ENCODE measurements at places on chromosomes 13 and 19. TPM values are rescaled to one million over a fixed set of nuclear protein-coding genes. Genes with fewer than 3 reads are reported as not detected.
A peak's percentile ranks its signal among the peaks of the same experiment; 100 is the strongest.

Gene S1PR4
- not detected for total RNA-seq

Gene URAD
- total RNA-seq: not detected

Gene C5AR2
- not detected for total RNA-seq

Gene C19orf85
- not detected for total RNA-seq

Gene PSG11
- not detected for total RNA-seq

Gene RBM42
- total RNA-seq: 79.6 TPM

Gene FFAR2
- total RNA-seq: 2.2 TPM

DNA sequence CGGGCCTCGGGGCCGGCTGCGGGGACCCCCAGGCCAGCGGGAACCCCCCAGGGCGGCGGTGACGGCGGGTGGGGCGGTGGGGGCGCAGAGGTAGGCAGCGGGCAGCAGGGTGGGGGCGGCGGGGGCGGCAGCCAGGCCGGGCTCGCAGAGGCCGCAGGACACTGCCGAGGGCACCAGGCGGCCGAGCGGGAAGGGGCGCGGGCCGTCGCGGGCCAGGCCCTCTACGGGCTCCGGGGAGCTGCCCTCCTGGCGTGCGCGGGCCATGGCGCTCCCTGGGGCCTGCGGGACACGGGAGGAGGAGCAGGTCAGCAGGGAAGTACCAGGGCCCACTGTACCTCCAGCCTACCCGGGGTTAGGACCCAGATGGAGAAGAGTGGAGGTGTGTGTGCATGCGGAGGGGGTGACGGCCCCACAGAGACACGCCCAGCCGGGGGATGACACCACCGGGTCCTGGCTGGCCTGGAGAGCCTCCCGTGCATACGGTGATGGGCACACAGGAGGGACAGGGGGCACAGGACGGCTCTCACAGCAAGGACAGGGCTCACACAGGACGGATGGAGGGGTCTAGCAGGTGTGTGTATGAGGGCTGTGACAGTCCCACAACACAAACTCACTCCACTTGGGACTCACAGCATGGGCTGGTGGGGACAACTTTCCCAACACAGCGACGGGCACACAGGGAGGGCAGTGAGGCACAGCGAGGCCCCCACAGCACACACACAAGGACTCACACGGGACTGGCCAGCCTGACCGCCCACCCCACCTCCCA, 2.6 kb downstream of the BBC3 start:
- peak; percentile 73 for DNase-seq

GRCh38 chr19:49654581-49654980, 11.1 kb downstream of the IRF3 start:
- DNase-seq: no peak

GRCh38 chr19:4702764-4703163, 20.9 kb downstream of the DPP9 start:
- no peak for DNase-seq

GRCh38 chr19:4815426-4816201, 15.9 kb downstream of the TICAM1 start:
- DNase-seq: peak; percentile 86

- DNase-seq: no peak
Observed at GRCh38 chr19:51530616-51531015, 854 bp downstream of the SIGLEC6 start.

- no peak for DNase-seq
Observed at GRCh38 chr13:20192836-20193161, at the start of gene GJB2. Gene GJB2, minus strand, starts transcription at chr13:20192938. Its CDS starts 3,357 bp downstream, at chr13:20189581.

GRCh38 chr13:80903911-80904310, 563.0 kb upstream of the SPRY2 start:
- DNase-seq: no peak

GRCh38 chr13:113273851-113274590, 23.0 kb upstream of the LAMP1 start:
- no peak for DNase-seq

DNA sequence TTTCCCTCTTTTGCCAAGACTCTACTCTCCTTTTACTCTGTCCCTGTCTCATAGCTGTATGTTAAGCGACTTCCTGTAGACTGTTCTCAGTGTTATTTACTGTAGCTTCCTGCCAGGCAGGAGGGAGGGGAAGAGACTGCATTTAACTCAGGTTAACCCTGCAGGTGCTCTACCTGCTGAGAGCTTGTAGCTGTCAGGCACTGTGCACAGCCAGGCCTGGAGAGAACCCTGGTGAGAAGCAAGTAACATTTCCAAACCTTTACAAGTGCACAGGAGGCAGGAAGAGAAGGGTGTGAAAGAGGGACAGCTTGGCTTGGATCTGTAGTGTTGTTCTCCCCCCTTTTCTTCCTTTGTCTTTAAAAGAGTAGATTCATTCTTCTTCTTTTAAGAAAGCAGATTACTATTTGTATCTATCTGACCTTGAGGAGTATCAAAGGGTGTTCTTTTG, 167.1 kb downstream of the LMO7 start:
- DNase-seq: no peak

DNA sequence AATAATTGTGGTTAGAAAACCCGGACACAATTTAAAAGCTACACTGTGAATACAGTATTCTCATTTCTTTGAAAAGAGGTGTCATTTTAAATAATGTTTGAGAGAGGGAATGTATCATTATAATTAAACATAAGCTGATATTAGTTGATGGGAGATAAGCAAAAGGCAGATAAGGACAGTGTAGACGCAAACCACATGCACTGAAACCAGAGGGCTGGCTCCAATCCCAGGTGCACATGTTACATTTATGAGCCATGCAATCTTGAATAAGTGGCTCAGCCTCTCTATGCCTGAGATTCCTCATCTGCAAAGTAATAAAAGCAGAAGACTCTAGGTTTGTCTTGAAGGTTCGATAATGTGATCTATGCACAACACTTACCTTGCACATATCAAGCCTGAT, 238.7 kb downstream of the EFNB2 start:
- no peak for DNase-seq

- no peak for DNase-seq
Observed at GRCh38 chr13:35474496-35475211, 1.8 kb downstream of the MAB21L1 start.

DNA sequence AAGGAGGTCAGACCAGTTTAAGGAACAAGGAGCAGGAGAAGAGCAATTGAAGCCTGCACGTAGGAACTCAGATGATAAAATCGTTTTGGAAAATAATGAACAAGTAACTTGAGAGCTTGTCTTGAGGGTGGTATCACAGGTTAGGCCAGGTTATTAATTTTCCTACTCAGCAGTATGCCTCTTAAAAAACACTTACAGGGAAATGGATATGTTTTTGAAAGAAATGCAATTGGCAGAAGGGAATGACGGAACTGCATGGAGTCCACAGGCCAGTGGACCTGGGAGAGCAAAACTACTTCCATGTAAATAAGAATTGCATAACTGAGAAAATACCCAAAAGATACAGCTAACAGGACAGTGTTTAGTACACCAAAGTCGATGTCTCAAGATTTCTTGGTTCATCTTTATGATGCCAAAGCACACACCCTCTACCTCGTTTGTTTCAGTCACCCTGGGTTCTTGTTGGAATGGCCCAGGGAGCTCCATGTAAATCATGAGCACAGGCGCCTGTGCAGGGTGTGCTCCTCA, 35.2 kb downstream of the MBNL2 start:
- DNase-seq: no peak

DNA sequence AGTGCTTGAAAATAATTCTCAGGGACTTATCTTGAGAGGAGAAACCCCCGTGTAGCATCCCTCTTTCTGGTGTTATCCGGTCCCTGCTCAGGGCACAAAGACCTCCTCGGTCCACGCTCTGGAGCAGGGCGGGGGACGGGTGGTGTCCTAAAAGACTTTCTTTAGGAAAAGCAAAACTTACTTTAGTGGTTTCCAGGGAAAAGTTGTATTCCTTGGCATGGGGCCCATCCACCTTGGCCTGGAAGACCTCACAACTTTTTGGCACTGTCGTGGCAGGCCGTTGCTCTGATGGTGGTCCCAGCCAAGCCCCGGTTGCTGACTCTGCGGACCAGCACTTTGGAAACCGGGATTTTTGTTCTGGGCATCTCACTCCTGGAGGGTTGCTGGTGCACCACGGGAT, 2.7 kb downstream of the AMER2 start:
- no peak for DNase-seq

- DNase-seq: no peak
Observed at GRCh38 chr19:47247308-47247990, 8.9 kb upstream of the CCDC9 start.

GRCh38 chr13:73416093-73416492, 357.3 kb downstream of the KLF5 start:
- no peak for DNase-seq

- no peak for DNase-seq
Observed at GRCh38 chr13:33146843-33147611, 130.8 kb downstream of the KL start.

DNA sequence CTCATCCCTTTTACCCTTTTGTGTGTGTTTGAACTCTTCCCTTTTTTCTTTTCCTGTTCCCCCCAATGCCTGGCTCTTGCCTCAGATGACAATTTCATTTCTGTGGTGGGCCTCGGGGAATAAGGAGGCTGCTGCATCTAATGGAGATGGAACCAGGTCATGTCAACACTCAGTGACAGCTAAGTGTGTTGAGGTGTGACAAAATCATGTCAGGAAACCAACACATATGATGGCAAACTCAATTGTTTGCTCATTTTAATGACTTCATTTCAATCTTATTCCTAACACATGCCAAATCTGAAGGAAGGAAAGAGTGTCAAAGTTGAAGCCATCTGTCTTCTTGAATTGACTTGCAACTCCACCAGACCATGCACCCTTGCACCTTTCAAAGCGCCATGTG, 36.7 kb downstream of the TNFSF11 start:
- DNase-seq: no peak

DNA sequence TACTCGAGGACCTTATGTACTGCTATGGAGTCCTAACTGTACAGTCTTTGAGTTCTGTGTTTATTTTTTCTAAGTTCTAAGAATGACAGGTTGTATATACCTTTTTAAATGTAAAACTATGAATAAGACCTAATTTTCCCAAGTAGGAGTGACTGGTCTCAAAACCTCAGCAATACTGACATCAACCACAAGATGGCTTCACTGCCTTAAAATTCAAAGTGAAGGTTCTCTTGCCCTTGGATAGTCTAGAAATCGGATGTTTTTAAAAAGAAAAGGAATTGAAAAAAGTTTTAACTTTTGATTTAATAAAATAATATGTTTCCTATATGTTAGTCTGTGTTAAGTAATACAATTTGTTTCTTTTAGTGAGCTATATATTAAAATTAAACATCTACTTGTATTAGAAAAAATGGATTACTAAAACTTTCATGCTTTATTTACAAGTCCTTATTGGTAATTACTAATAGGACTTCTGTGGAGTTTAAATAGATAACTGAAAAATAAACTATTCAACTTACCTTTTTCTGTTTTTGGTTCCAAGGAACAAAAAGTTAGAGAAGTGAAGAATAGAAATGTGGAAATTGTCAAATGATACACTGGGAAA, 52.0 kb downstream of the TDRD3 start:
- DNase-seq: no peak

DNA sequence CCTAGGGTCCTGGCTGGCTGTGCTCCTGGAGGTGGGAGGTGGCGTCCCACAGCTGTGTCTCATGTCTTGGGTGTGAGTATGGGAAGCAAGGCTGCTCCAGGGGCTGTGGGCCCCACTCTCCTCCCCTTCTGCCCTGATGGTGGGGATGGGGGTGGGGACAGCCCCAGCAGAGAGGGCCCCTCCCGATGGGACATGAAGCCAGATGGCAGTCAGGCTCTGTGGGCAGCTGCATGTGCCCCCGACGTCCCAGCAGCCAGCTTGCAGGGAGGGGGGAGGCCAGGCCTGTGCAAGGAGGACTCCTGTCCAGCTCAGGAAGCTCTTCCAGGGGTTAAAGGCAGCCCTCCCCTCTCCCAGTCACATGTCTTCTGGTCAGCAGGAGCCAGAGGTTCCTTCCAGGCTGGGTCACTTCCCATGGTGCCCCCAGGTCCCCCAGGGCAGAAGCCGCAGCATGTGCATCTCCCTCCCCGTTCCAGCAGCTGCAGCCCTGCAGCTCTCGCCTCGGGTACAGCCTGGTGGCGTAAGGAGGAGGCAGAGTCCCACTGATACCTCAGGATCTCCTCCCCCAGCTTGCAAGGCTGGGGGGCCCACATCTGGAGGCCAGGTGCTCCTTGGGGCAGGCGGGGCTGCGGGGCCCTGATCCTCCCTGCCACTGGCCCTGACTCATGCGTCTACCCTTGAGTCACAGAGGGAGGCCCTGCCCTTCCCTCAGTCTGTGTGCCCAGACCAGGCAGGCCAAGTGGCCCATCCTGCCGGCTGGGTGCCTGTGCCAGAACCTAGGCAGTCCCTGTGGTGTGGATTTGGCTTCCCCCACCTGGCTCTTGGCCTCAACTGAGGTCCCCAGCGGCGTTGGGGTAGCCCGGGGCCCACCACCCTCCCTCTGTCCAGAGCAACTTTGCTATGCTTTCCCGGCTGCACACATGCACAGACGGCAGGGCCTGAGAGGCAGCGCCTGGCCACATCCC, 13.0 kb downstream of the YIPF2 start:
- no peak for DNase-seq

GRCh38 chr19:38527466-38528136, 90.2 kb downstream of the MAP4K1 start:
- no peak for DNase-seq

- peak; percentile 99 for DNase-seq
Observed at GRCh38 chr19:16197622-16198369, at the start of gene AP1M1. Gene AP1M1, plus strand, starts transcription at chr19:16197911. Its CDS starts 116 bp downstream, at chr19:16198027.

DNA sequence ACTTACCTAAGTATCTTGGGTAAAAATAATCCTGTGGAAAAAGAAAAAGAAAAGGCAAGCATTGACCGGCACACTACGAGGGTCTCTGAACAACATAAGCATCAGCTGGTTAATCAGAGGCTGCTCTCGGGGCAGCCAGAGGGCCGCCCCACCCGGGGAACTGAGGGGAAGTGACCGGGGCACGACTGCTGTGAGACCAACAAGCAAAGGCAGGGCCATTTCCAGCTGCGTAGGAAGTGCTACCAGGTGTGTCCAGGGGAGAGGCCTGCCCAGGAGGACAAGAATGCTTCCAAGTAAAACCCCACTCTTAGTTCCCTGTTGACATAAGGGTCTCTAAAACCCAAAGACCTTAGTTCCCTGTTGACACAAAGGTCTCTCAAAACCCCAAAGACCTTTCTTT, 15.9 kb downstream of the GAS6 start:
- peak; percentile 59 for DNase-seq

DNA sequence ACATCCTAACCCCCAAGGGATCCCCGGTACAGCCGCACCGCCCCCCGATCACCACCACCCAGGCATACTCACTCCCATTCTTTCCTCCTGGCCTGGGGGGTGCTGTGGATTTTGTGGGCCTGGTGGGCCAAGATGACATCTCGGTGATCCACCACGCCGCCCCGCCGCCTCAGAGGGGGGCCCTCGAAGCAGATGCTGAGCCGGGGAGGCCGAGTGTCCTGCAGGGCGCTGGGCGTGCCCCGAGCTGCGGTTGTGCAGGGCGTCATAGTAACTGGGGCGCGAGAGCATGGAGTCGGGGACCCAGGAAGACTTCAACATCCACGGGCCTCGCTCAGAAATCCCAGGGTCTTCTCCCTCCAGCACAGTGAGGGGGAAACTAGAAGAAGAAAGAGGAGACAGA, 93.4 kb upstream of the CACNA1A start:
- no peak for DNase-seq

DNA sequence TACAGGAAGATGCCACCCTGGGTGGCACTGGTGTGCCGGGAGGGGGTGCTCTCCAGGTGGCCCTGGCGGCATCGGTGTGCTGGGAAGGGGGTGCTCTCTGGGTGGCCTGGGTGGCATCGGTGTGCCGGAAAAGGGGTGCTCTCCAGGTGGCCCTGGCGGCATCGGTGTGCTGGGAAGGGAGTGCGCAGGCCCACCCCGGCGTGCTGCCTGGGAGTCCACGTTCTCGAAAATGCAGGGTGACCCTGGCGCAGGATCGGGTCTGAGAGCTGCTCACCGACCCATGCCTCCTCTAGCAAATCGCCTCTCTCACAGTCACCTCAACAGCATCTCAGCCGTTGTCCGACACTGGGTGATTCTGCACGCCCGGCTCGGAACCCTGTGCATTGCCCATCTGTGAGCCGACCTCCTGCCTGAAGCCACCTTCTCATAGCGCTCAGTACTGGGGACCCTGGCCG, 36.4 kb downstream of the RASA3 start:
- DNase-seq: no peak

Data from type B pancreatic cell (in vitro differentiated cells).